ENCODE measurements at places on chromosomes 2 and 18.
A peak's percentile ranks its signal among the peaks of the same experiment; 100 is the strongest.

GRCh38 chr2:60000686-60001085, 552.8 kb downstream of the BCL11A start:
- DNase-seq, result no peak

DNA sequence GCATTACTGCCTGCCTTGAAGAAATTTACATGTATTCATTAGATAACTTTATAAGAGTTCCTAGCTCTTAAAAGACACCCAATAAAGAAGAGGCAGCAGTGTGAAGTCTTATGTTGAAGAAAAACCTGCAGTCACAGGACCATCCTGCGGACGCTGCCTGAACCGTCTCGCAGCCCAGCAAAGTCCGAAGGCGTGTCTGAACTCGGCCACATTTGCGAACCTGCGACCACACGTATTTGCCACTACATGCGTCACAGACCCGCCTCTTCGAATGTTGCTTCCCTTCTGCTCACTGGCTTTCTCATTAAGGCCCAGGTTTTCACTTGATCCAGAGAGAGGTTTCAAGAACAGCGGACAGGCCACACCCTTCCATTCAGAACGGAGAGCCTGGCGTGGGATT, 41.2 kb downstream of the CNGA3 start:
- DNase-seq, result no peak

DNA sequence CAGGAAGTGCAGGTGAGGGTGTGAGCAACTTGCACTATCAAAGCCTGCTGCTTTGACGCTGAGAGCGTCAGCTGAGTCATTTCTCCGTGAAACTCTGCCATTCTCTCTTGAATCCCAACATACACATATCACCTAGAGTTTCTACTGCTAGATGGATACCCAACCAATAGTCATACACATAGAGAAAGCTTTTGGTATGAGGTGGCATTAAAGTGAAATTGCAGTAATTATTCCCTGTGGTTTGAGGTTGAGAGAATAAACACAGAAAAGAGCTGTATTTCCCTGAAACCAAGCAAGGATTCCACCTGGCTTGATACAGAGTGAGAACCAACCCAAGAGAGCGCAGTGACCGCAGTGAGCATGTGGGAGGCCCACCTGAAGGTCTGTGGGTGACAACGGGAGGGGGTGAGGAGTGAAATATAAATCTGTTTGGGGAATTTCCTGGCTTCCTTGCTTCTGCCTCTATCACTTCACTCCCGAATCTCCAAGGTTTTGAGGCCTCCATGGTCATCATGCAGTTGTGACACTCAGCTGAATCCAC, 28.8 kb upstream of the TMEM18 start:
- no peak for DNase-seq

DNA sequence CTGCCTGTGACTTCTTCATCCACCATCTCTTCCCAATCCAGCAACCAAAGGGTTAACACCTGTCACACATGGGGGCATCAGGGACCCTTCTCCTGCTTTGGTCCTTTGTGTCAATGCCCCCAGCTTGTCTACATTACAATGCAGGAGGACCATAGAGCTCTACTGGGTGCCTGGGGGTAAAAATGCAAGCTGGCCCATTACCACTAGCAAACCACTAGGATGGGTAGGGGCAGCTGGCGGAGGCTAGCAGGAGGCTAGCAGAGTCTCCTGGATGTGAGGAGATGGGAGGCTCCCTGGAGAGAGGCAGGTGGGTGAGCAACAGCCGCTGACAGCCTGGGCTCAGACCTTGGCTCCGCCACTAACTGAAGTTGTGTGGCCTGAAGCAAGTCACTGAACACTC, 153.4 kb upstream of the SKOR2 start:
- DNase-seq, result no peak

- DNase-seq, result peak; percentile 34
Measured at GRCh38 chr2:8566774-8567468, 114.9 kb upstream of the ID2 start.

DNA sequence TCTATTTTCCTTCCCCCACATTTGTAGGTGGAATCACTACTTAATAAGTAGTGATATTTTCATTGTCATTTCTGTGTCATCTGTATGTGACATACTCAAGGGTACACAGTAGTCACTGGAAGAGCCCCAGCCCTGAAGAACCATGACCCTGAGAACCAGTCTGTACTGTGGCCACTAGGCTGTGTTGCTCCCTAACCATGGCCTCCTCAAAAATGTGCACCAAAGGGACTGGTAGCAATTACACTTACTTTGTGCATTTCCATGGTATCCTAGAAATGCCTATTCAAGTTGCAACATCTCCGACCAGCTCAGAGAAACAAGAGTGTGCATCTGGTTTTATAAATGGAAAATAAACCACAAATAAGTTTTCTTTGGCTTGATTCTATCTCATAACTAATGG, 155.1 kb downstream of the DOCK10 start:
- DNase-seq, result no peak

GRCh38 chr18:49993299-49993698, 180.0 kb upstream of the ACAA2 start:
- peak; percentile 31 for DNase-seq

GRCh38 chr18:68215931-68216330, 499.0 kb downstream of the TMX3 start:
- no peak for DNase-seq

GRCh38 chr18:13653746-13654433, 72.5 kb downstream of the FAM210A start:
- no peak for DNase-seq

- DNase-seq, result no peak
Measured at GRCh38 chr2:207499114-207499513, 30.6 kb upstream of the CREB1 start.

DNA sequence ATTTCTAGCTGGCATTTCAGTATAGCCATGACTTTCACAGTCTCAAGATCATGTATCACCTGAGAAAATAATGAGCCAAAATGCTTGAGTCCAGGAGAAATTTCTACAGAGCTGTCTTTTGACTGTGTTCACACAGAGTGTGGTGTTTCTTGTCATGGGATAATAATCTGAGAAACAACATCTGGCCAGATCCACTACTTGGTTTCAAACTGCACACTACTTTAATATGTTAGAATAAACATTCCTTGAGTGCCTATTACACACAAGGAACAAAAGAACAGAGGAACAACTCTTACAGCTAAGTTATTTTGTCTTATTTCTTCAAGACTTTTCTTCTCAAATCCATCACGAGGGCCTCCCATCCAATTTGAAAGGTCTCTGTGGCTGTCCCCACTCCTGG, 108.3 kb downstream of the SS18 start:
- no peak for DNase-seq

- DNase-seq, result no peak
Measured at GRCh38 chr18:37497853-37498518, 67.6 kb downstream of the CELF4 start.

- DNase-seq, result no peak
Measured at GRCh38 chr2:121697108-121697631, 39.5 kb downstream of the NIFK start.

DNA sequence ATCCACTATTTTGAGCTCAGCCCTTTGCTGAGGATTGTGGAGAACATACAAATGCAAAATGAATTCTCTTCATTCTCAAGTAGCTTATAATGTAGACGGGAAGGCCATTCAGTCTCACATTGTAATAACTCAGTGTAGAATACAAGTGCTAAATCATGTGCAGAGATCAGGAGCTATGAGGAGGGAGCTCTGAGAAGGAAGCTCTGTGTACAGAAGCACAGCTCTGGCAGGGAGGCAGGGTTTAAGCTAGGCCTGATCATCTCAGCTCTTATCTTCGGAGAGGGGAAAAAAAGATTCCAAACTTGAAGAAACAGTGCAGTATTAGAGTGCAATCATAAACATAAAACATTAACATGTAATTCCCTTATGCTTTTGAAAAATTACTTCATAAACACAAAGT, 291.1 kb upstream of the SKOR2 start:
- DNase-seq, result no peak

GRCh38 chr2:182166406-182166805, 180.8 kb downstream of the PPP1R1C start:
- DNase-seq, result no peak

DNA sequence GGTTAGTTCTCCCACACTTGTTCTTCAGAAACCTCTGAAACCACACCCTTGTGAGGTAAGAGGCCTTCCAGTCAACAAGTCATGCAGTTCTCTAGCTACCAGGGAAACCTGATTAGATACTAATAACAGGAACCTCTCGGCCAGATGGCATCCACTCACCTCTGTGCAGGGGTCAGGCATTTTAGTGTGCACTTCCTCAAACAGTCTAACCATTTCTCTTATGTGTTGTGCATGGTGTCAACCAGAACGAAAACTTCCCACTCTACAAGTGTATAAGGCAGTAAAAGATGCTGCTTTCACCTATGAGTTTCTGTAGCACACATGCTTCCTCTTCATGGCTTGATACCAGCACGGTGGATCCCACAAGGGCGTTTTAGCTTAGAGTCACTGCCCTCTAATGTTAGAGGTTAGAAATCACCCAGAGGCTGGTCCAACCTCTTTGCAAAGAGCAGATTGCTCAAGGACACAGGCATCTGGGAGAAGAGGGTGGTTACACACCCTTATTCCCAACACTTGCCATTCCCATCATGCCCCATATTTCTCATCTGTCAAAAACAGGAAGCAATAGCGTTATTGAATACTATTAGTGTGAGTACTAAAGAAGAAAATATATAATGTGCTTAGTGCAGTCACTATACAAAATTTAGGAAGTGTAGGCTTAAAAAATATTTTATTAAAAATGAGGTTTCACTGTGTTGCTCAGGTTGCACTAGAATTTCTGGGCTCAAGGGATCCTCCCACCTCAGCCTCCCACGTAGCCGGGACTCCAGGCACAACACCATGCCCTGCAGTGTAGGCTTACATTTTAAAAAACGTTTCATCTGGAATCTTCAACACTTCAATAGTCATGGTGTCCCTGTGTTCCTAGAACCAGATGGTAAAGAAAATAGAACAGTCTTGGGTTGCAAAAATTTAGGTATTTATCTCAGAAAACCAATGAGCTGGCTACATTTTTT, 34.5 kb upstream of the RAB31 start:
- no peak for DNase-seq

DNA sequence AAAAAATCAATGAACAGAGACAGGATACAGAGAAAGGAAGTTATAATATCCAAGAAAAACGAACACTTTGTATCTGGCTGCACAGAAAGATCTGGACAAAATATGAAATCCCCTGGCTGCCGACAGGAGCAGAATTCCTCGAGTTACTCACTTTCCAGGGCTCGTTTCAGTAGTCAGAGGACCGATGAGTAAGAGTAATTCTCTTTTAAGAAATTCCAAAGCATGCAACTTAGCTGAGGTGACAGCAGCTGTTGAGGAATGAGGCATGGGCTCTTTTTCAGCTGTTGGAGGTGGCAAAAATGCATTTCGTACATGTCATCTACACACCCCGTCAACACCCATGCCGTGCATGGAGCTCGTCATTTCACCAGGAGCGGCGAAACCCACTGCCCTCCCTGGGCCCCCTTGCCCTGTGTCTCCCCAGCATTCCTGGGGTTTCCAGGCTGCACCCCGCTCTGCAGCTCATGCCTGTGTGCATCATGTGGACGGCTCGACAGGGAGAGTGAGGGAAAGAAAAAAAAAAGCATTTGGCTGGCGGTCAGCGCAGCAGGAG, 210.8 kb upstream of the SMIM21 start:
- DNase-seq, result no peak

- DNase-seq, result no peak
Measured at GRCh38 chr2:222408684-222409083, 15.7 kb upstream of the SGPP2 start.

DNA sequence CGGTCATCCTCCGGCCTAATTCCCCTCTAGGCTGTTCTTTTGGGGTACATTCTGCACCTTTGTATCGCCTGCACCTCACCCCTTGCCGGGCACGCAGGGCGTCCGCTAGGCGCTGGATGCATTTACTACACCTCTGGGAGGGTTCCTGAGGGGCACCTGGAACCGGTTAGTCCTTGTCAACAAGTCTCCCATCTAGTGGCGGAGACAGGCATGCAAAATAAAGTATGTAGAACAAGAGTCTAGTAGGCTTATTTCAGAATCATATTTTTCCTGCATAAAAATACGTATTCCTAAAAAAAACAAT, 705 bp upstream of the TEX261 start:
- no peak for DNase-seq

DNA sequence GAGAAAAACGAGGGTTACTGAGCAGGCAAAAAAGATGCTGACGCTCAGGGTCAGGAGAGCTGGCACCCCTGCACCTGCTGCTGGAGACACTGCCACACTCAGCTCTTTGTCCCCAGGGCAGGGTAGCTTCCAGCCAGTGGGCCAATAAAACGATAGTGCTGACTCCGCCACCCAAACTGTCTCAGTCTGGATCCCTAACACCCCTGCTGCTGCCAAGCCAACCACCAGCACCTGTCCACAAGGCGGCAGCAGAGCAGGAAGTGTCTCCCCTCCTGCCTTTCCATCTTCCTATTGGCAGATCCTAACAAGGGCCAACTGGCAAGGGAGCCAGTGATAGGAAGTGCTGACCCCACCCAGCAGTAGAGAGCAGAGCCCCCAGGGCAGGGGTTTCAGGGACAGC, 531.5 kb upstream of the SALL3 start:
- DNase-seq, result no peak

DNA sequence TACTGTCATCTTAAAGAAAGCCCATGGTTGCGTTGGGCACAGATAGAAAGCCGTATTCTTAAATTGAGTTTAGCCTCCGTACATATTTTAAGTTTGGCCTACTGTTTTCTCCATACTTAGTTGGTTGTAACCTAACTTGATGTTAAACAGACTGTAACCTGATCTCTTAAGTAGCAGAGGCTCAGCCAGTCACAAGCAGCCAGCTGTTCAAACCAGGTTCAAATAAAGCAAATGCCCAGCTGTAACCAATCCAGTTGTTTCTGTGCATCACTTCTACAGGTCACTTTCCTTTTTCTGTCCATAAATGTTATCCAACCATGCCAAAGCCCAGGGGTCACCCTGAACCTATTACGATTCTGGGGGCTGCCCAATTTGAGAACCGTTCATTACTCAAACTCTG, 10.0 kb upstream of the THADA start:
- no peak for DNase-seq

GRCh38 chr2:205133544-205133943, 548.8 kb upstream of the NRP2 start:
- peak; percentile 41 for DNase-seq

DNA sequence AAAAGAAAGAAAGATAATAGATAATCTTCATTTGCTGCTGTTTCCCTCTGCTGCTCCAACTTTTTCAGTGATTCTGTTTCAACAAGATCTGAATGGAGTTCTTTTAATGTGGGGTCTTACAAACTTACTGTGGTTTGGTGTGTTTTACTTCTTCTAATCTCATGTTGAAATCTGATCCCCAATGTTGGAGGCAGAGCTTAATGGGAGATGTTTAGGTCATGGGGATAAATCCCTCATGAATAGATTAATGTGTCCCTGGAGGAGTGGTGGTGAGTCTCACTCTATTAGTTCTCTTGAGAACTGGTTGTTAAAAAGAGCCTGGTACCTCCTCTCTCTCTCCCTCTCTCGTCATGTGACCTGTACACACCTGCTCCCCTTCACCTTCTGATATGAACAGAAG, 442.4 kb downstream of the EPHA4 start:
- DNase-seq, result no peak
